ENCODE measurements at places on chromosomes 12 and 14.

DNA sequence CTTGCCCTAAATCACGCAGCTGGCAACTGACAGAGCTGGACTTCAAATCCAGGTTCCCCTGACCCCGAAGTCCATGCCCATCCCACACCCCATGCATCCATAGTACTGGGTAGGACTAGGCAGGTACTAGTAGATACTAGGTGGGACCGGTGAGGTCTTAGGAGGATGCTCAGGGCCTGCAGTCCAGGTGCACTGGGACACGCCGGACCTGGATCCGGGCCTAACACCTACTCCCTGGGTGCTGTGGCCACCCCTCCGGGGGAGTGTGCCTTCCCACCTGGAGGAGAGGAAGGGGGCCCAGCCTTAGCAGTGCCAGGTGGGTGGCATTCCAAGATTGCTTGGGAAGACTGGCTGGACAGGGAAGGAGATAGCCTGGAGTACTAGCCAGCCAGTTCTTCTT lies 64.8 kb downstream of the CACNA1C start:
- no peak for DNase-seq

DNA sequence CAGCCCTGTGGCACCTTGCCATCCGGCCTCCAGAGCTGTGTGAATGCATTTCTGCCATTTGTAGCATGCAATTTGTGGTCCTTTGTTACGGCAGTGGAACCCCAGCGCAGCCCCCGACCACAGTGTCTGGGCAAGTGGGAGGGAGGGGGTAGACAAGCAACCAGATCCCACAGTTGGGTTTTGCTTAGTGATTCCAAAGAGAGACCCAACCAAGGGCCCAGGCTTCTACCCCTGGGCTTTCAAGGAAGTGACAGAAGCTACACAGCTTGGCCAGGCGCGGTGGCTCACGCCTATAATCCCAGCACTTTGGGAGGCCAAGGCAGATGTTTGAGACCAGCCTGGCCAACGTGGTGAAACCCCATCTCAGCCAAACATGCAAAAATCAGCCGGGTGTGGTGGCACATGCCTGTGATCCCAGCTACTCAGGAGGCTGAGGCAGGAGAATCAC lies 17.8 kb downstream of the ZBTB42 start:
- no peak for DNase-seq

DNA sequence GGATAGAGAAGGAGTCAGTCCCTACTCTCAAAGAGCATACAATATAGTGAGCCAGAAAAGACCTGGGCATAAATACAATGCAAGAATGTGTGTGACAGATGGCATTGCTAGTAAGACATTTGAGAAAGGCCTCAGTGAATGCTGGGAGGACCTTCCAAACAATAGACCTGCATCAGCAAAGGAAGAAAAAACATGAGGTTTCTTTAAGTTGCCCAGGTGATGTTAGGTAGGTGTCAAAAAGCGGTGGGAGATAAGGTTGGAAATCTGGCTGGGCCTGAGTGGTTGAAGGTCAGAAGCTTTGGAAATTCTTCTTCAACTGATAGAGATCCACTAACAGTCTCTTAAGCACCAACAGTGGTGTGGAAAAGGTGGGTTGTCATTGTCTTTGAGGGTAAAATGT lies 50.5 kb upstream of the FRS2 start:
- DNase-seq, result no peak

DNA sequence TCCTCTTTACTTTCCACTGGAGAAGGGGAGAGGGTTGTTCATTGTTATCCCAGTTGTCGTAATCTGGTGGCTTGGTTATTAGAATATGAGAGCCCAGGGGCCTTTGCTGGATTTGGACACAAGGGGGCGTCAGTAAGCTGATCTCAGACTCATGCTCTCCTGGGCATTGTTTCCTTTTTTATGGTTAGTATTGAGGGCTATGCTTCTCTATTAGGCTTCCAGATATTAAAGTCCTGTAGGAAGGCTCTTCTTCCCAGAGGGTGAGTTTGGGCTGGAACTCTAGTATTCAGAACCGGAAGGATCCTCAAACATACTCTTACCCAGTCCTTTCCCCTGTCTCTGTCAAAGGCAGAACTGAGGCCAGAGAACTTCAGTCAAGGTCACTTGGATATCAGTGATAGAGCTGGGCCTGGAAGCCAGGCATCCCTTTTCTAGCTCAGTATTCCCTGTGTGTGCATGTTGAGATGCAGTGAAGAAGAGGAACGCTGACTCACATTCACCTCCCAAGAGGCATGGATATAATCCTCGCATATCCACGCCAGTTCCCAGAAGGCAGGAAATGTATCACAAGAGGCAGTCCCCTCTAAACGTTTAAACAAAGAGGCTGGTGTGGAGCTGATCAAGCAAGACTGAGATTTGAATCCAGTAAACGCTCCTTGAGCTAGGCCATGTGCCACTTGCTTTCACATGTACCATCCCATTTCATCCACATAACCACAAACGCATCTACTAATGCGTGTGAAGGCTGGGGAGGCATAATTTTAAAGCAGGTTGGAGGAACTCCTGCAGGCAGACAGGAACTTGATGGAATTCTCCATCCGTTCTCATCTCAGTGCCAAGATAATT lies 41.6 kb downstream of the UBE3B start:
- peak; percentile 23 for DNase-seq

- no peak for DNase-seq
These were observed 10.4 kb upstream of the MED13L start for GRCh38 chr12:116287842-116288301.
